ENCODE measurements at places on chromosomes 2 and 18.

GRCh38 chr18:80233899-80234298 is 13.4 kb downstream of the PARD6G start:
- no peak for DNase-seq

- no peak for DNase-seq
These were observed 269.9 kb downstream of the MYT1L start for GRCh38 chr2:2061091-2061696.

- DNase-seq, result no peak
These were observed 72.5 kb downstream of the RAPGEF4 start for GRCh38 chr2:172808156-172808555.

GRCh38 chr2:241035142-241035817 is 36.9 kb downstream of the SNED1 start:
- DNase-seq, result no peak

DNA sequence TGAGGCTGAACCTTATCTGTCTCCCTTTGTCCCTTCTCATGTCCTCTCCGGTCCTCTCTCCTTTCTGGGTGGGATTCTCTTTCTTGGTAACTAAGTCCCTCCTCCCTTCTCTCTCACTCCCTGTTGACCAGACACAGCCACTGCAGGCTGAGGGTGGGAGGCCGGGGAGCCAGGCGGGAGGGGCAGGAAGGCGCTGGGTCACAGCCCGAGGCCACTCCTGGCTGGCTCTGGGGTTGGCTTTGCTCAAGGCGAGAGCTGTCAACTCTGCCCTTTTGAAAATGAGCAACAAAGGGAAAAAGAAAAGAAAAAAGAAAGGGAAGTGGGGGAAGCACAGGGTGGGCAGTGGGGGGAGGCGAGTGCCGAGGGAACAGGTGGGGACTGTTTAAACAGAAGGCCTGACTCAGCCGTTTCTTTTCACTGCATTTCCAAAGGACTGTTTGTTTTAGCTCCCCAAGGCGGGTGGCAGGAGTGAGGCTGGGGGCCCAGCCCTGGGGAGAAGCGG is 70.5 kb upstream of the IGFBP5 start:
- peak; percentile 97 for DNase-seq

DNA sequence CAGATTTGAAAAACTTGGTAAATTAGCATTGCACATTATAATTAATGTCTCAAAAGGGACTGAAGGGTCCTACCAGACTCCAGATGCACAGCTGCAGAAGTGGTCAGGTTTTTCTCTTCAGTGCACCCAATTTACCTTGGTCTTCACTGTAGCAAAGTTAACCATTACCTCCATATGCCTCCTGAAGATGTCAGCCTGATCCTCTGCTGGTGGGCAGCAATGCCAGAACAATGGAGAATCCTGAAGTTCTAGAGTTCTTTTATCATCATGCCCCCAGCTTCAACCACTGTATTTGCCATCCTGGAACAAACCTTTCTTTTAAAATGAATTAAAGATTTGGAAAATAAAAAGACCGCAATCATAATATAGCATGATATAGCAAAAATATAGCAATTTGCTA is 1774.8 kb upstream of the CELF4 start:
- no peak for DNase-seq

DNA sequence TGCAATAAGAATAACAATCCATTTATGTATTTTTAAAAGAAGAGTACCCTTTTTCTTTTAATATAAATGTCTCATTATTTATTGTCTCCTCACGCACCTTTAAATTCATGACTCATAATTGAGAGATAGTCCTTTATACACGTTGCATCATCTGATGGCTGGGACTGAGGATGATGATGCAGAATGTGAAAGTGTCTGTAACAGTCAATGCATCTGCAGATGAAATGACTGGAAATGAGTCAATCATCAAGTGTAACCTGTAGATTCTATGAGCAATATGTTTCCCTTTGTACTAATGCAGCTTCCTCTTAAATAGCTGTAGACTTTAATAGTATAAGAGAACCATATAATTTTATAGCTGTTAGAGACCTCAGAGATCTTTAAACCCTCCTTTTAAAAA is 26.1 kb upstream of the SYT4 start:
- DNase-seq, result no peak

- DNase-seq, result no peak
These were observed 42.9 kb upstream of the SERTAD2 start for GRCh38 chr2:64696636-64697035.

GRCh38 chr18:12497296-12497695 is 89.6 kb downstream of the PRELID3A start:
- no peak for DNase-seq

GRCh38 chr2:151095463-151095862 is 166.2 kb downstream of the RBM43 start:
- no peak for DNase-seq

GRCh38 chr2:37920570-37920969 is 4.5 kb upstream of the RMDN2 start:
- no peak for DNase-seq

- DNase-seq, result peak; percentile 73
These were observed 25.9 kb downstream of the RAMP1 start for GRCh38 chr2:237885111-237885930.

All from islet precursor cell (in vitro differentiated cells).